ENCODE measurements at places on chromosomes 12 and 14.

DNA sequence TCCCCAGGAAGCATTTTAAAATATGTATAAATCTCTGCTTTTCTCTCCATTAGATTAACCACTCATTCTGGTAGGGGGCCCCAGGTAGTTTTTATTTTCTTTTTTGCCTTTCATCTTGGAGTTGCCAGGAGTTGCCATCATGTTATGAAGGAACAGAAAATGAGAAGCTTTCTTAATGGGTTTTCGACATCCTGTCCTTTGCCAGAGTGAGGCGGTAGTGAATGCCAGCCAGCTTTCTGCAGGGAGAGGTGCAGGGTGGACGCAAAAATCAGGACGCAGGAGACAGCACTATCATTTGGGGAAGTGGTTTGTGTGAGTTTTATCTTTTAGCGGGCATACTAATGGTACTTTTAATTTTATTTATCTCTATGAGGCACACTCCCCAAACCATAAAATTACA is 1.7 kb downstream of the RASSF8 start:
- no peak for DNase-seq

DNA sequence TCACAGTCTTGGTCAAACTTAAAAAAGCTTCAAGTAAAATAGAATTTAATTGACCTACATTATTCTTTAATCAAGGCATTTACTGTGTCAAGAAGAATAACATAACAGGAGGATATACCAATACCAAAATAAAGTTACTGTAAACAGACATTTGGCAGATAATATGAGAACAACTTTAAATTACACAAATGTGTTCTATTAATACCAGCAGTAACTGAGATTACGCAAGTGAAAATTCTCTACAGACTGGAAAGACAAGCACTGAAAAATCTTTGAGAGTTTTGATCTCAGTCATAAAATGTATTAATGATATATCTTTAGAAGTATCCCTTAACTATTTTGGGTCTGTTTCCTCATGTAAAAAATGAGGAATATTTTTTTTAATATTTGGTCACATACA is 169.2 kb upstream of the SOX5 start:
- no peak for DNase-seq

DNA sequence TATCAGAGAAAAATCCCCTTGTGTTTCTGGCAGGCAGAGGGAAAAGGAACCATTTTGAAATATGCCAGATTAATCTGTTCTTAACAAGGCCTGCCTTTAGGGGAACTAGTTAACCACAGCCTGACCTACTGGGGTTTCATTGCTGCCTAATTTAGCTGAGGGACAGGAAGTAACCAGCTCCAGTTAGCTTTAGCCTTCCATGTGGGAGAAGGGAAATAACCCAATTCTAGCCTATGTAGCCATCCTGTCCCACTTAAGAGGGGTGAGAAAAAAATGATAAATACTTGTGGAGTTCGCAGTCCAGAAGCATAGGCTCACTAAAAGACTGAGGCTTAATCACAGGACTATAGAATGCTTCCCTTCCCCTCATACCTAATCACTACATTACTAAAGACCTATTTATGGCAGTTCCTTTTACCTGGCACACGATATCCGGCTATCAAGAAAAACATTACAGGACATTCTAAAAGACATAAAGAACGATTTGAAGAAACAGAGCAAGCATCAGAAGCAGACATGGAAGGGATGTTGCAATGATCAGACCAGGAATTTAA is 22.8 kb downstream of the COX8C start:
- DNase-seq: no peak

GRCh38 chr12:131619736-131620506 is 91.0 kb upstream of the SFSWAP start:
- no peak for DNase-seq

- no peak for DNase-seq
These were observed 16.8 kb upstream of the DYNC1H1 start for GRCh38 chr14:101947577-101947903.

- DNase-seq: peak; percentile 32
These were observed 3.5 kb upstream of the P2RX7 start for GRCh38 chr12:121128908-121129810.

GRCh38 chr12:6189028-6189427 is 11.2 kb upstream of the CD9 start:
- DNase-seq: no peak

GRCh38 chr14:89465876-89466275 is 48.8 kb upstream of the FOXN3 start:
- DNase-seq: no peak

- DNase-seq: no peak
These were observed 1.3 kb downstream of the TRHDE start for GRCh38 chr12:72273499-72273837.

DNA sequence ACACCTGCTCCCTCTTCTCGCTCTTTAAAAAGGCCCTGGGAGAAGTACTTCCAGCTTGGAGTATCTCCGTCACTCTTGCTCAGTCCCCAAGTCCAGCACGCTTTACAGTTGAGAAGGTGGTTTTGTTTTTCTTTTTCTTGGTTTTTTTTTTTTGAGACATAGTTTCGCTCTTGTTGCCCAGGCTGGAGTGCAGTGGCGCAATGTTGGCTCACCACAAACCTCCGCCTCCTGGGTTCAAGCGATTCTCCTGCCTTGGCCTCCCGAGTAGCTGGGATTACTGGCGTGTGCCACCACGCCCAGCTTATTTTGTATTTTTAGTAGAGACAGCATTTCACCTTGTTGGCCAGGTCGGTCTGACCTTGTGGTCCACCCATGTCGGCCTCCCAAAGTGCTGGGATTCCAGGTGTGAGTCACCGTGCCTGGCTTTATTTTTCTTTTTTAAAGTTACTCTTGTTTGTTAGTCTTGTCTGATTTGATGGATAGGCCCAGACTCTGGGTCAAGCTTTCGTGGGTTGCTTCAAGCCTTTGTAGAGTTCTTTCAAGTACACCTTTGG is 1.9 kb downstream of the TDRD9 start:
- DNase-seq: no peak

- no peak for DNase-seq
These were observed 136.9 kb downstream of the FUT8 start for GRCh38 chr14:65549429-65549828.

DNA sequence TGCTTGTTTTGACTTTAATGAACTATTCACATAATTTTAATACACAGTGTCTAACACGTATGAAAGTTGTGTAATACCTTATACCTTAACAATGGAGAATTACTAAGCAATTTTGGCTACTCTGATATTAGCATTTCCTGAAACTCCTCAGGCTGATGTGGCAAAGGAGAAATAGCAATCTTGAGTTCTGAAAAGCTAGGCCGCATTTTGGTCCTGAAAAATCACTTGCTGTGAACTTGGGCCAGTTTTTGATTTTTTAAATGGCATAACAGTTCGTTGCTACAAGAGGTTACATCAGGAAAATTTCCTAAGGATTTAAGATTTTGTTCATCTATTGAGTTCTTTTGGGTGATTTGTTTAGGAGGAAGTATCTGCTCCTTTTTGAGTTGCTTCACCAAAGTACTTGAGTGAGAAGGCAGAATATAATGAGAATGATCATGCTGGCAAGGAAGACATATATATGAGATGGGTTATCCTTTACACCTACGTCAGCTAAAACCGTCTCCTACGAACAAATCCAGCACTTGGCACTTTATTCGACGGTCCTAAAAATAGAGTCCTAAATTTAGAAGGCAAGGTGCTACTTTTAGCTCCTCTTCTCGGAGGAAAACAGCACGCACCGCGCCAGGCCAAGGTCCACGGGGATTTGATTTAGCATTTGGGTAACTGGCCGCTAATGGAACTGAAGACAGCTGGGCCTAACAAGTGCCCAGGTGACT is 32.2 kb downstream of the MIA2 start:
- no peak for DNase-seq

GRCh38 chr12:110742096-110742717 is 484 bp downstream of the PPP1CC start:
- DNase-seq: no peak

GRCh38 chr12:113060336-113060960 is 3.9 kb downstream of the DTX1 start:
- no peak for DNase-seq

DNA sequence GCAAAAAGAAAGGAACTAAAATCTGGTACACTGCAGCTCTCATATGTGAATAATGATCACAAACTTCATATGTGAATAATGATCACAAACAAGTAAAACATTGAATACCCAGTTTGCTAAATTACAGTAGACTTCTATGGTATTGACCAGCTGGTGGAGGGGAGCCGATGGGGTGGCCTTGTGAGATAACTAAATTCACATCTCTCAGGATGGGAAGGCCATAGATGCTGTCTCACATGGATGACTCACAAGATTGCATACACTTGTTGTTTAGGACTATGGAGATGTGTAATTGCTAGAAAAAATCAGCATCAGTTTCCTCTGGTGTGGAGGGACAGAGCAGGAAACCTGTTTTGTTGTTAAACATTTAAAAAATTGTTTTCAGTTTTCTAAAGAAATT is 49.2 kb downstream of the ACACB start:
- no peak for DNase-seq

- DNase-seq: no peak
These were observed 22.2 kb downstream of the PLBD1 start for GRCh38 chr12:14545144-14546124.

GRCh38 chr12:129200576-129200975 is 347.3 kb downstream of the GLT1D1 start:
- no peak for DNase-seq

DNA sequence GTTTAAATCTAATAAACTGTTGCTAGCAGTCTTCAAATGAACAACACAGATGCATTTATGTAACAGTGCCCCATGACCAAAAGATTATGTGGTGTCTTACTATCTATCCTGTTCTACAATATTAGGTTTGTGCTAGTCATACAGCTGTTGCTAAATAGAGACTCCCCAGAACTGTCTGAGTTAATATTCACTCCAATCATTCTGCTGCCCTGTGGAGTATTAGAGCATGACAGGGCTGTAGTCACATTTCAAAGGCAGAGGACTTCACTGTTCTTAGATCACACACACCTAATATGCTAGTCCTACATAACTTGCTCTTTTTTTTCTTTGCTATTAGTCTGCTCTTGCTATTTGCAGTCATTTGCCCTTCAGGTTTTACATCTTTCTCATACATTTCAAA is 157.6 kb upstream of the MDGA2 start:
- no peak for DNase-seq

- no peak for DNase-seq
These were observed 5.2 kb upstream of the RNASE6 start for GRCh38 chr14:20775901-20776300.

GRCh38 chr14:102775855-102776760 is 1.1 kb upstream of the TRAF3 start:
- DNase-seq: no peak

DNA sequence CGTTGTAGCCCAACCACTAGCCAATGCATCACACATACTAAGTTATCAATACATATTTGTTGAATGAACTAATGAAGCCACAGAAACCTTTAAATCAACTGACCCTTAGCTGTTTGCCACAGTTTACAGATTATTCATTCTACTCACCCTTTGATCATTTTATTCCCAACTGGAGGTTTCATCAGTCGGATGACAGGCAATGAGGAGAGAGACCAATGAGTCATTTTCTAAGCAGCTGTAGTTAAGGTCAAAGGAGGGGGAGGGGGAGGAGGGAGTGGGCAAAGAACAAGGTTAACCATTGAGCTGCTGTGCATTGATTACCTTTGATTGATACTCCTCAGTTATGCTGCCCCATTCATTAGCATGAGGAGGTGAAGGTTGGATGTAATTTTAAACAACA is 469.5 kb downstream of the VRK1 start:
- no peak for DNase-seq

GRCh38 chr12:40802656-40803055 is 110.4 kb downstream of the CNTN1 start:
- DNase-seq: no peak

DNA sequence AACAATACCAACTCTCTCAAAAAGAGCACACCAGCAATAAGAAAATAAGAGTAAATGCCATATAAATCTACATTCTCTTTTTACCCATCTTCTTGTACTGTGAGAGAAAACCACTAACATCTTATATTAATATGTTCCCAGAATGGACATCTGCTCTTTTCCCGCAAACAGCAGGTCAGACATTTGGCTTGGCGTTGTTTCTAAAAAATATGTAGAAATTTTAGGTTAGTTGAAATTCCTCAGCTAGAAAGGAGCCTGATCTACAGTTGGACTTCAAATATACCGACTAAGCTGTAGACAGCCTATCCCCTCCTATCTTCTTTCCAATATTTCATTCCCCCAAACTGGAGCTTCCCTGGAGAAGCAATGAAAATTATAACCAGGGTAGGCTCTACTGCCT is 88.7 kb downstream of the PPP2R5E start:
- no peak for DNase-seq

DNA sequence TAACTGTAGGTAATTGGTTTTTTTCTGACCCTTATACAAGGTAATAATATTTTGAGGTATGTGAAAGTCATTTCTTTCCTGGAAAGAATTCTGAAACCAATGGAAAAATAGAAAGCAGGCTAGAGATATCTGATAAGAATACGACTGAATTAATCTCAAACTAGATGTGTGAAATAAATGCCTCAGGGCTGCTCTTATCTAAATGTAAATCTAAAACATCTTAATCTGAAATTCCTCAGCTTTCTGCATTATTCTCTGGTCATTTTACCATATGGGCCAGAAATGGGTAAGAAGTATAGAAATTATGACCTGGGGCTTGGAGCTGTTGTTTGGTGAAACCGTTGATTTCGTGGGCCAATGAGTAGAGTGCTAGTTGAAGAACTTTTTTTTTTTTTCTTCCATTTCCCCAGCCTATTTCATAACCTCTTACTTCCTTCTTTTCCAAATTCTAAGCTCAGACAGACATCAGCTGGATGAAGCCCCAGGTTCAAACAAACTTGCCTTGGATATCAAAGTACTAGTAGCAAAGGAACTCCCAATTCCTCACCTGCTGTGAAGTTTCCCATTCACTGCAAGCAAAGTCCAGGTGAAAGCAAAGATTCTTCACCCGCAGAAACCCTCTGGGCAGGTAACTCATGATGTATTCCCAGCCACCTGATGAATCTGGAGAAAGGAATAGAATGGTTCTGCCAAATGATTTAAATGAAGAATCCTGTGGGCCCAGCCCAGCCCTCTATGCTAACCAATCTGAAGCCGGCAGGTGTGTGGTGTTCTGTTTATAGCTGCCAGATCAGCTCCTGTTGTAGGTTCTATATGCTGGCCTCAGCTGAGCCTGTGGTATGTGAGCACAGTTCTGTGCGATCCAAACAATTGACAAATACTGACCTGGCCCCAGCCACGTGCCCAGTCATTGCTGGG is 9.7 kb upstream of the FOS start:
- DNase-seq: no peak

DNA sequence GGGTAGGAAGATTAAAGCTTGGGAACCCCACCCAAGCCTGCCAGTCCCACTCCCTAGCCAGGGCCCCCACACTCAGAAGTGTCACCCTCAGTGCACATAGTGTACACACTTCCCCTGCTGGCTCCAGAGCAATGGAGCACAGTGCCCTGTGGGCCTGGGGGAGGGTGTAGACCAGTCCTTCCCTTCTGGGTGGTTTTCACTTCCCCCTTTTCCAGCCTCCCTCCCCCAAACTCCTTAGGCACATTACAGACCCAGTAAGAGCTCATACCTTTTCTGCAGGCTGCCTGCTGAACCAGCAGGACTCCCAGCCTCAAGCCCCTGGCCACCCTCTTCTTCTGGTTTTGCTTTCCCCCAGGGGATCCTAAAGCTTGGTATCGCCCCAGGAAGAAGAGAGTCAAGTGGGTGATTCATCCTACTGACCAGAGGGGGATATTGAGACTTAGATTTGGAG is at the start of gene ZNF385A:
TSS of gene ZNF385A (minus strand) at position 143 of the 451 bp plus-strand sequence. CDS start 219 bp downstream, outside the sequence.
- DNase-seq: no peak

- no peak for DNase-seq
These were observed 134.2 kb downstream of the KCNK10 start for GRCh38 chr14:88188745-88189416.

Data from omental fat pad (tissue), 4 donors.